ENCODE measurements at places on chromosomes 2 and 18.

DNA sequence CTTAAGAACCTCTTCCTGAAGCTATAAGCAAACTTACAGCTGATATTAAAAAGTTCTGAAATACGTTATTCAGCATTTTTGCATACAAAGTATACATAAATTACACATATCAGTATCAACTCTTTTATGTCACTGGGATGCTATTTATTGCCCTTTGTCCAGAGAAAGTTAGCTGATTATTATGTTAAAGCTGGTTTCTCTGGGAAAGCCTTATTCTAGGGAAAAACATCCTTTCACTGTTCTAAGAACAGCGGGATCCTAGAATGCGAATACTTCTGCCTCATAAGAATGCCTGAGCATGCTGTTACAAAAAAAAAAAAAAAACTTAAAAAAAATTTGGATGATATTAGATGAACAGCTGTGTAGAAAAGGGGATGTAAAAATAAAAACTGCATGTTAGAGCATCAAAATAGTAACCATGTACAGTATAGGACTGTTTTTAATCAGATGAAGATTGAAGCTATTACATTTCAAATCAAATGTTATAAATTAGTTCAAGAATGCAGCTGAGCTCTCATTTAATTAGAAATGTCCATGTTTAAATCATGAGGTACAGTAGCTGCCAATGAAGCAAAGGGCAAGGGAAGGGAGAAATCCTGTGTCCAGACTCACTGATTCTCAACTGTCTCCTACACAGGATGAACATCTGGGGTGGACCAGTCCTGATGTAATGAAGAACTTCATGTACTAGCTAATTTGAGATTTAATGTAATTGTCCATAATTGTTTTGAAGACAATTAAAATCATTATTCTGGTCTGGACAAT is 8.2 kb downstream of the FTCDNL1 start:
- no peak for DNase-seq

DNA sequence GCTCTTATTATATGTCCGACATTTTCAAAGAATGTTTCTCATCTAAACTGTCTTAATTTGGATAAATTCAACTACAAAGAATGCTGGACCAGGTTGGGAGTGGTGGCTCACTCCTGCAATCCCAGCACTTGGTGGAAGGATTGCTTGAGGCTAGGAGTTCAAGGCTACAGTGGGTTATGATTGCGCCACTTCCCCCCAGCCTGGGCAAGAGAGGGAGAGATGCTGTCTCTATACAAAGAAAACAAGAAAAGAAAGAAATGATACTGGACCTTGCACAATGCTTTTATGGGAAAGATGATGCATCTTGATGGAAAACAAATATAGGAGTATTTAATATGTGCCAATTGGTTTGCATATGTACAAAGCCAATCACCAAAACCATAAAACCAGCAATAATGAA is 296.7 kb downstream of the LPIN1 start:
- no peak for DNase-seq

GRCh38 chr2:138255670-138256069 is 245.9 kb upstream of the SPOPL start:
- DNase-seq: no peak

DNA sequence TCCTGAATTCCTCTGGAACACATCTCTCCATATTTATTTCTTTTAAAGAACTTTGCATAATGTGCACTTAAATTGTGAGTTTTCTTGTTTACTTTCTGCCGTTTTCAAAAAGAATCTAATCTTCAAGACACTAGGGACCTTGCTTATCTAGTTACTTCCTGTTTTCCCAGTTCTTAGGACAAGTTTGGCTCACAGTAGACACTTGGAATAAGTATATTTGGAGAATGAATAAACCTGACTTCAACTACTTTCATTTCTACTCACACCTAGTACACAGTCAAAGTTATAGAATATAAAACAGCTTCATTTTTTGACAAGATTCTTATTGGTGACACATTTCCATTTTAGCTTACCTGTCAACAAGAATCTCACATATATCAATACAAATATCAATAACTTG is 155.6 kb upstream of the CCDC195 start:
- DNase-seq: no peak

DNA sequence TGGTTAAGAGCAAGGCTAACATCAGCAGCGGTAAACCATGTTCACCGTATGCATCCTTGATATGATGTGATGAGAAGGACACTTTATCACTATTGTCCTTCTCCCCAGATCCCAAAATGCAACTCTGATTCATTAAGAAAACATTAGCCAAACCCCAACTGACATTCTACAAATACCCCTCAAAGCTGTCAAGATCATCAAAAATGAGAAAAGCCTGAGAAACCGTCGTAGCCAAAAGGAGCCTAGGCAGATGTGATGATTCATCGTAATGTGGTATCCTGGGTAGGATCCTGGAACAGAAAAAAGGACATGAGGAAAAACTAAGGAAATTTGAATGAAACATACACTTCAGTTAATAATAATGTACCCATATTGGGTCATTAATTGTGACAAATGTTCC is 67.3 kb upstream of the ST6GAL2 start:
- no peak for DNase-seq

- no peak for DNase-seq
These were observed 44.4 kb upstream of the TMEM182 start for GRCh38 chr2:102717308-102718018.

DNA sequence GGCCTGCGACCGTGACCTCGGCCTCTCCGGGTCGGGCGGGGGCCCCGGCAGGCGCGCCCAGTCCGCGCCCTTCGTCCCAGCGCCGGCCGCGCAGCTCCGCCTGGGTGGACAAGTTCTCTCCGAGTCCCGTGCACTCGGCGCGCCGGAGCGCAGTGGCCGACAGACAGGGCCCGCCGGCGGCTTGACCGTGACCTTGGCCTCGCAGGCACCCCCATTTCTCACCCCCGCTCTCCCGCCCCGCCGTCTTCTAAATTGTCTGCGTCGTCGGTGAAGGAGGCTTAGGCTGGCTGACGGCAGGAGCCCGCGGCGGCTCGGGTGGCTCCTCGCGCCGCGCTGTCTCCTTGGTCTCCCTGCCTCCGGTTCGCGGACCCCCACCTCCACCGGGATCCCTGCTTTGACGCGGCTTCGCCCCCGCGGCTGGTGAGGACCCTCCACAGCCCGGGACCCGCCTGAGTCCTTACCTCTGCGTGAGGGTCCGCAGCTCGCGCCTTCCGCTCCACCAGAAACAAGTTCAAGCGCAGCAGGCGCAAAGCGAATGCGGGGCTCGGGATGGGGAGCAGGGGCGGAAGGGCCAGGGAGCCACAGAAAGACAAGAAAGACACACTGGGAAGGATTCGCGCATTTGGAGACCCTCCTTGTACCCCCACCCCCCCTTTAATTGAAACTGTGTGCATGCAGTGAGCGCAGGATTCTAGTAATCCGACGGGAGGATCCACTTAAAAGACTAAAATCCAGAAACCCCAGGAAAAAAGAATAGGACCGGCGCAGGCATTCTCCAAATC is 4.0 kb downstream of the PTGR3 start:
- no peak for DNase-seq

DNA sequence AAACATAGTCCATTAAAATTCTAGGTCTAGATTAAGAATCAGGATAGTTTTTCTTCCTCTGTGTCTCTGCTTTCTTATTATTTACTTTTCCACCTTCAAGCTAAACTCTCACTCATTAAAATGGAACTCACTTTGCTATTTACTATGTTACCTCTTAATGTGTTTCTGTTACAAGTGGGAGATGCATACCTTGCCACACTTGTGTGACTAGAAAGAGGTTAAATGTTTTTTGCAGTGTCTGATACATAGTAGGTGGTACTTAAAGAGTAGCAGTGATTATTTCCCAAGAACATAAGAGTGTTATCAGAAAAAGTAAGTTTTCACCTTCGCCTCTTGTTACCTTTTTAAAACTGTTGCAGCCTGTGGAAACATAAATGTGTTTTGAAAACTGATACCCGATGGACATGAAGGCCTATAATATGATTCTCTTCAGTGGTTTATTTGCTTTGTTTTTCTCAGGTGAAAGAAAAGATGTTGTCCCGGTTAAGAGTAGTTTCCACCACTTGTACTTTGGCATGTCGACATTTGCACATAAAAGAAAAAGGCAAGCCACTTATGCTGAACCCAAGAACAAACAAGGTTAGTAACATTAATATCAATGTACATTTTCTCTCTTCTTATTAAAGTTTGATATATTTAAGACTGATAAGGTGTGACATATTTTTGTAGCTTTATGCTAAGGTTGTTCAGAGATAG is 16.6 kb downstream of the ME2 start:
- no peak for DNase-seq

GRCh38 chr2:20635675-20636584 is 15.0 kb downstream of the HS1BP3 start:
- DNase-seq: no peak

GRCh38 chr2:197452754-197453122 is 614 bp upstream of the COQ10B start:
- DNase-seq: no peak

GRCh38 chr18:2412281-2412680 is 159.0 kb downstream of the METTL4 start:
- DNase-seq: no peak

DNA sequence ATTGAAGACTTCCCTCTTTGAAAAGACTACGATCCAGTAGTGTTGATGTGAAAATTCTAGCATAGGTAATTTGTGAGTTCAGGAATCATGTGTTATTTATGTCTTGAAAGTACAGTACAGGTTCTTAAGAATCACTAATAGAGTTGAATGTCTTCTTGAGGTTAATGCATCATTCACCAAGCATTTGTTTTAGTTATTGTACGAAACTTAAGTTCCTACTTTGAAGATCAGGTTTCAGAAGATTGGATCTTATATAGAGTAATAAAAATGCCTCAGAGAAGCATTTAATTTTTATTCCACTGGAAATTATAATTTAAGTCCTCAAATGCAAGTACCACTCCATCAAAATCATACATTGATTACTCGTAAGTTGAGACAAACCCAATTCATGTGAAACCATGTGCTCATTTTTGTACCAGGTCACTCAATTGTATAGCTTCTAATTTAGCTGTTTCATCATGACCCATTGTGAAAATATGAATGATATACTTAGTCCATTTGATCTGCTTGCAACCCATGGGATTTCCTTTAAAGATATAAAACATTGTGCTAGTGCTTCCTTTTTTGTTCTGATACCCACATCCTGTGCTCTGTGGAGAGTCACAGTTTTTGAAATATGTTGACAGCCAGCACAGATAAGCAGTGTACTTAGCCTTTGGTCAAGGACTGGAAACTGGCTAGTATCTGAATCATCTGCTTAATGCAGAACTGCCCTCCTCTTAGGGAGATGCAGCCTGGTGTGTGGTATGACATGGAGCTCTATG is 22.5 kb upstream of the RAB27B start:
- DNase-seq: no peak

GRCh38 chr2:126771094-126771493 is 115.1 kb downstream of the GYPC start:
- no peak for DNase-seq

- DNase-seq: no peak
These were observed 148.8 kb downstream of the TNS1 start for GRCh38 chr2:217853961-217854360.

DNA sequence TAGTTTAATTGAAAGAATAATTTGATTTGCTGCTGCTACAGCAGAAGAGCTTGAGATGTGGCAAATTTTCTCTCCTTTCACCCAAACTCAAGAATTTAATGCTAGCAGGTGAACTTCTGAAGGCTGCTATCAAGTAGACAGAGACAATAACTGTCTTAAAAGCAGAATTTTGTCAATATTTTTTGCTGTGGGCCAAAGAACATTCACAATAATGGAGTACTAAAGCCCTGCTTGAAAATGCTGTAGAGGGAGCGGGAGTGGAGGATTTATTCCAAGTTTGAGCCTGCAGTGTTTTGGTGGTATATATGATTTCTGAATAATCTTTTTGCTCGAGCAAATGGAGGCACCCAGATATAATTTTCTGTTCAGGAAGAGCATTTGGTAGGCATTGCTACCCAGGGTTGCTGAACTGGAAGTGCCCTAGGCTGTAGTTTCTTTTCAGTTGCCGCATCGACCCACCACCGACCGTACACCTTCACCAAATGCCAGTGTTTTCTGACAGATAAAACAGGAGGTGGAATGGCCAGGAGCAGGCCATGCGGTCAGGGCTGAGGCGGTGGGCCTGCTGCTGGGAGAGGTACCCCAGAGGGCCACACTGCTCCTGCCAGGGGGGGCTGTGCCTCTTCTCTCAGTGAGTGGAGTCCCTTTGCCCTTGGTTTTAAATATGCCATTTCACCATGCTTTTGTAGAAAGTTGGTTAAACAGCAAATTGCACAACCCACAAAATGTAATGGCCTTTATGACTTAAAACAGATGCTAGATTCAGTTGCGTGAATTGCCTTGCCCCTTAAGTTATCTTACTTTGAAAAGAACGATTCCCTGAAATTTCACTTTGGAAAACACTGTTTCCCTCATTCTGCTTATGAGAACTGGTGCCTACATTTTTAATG is 36.4 kb downstream of the TSHZ1 start:
- no peak for DNase-seq

GRCh38 chr18:2217356-2217755 is 353.9 kb downstream of the METTL4 start:
- no peak for DNase-seq

- DNase-seq: no peak
These were observed 27.8 kb upstream of the TRIB2 start for GRCh38 chr2:12688893-12689292.

DNA sequence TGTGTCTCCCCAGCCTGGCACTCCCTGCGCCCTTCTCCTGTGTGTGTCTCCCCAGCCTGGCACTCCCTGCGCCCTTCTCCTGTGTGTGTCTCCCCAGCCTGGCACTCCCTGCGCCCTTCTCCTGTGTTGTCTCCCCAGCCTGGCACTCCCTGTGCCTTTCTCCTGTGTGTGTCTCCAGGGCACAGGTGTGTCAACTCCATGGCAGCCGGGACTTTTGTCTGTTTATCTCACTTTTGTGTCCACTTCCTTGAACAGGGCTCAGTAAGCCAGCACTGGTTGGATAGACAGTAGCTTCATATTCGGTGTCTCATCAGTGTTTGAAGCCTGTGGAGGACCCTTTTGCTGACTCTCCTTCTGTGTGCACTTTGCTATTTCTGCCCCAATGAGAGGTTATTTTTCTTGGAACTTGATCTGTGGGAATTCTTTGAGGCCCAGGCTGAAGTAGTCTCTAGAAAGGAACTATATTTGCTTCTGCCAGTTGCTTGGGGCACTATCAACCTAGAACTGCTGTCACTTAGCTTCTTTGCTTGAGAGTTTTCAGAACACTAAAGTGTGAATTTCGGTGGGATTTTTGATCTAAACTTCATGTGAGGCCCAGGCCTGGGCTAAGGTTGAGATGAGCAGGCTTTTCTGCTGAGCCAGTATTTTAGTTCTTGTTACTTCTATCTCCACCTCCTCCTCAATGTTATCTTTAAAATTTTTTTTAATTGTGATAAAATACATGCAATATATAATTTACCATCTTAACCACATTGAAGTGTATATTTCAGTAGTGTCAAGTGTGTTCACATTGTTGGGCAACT is 8.3 kb upstream of the ASB1 start:
- no peak for DNase-seq

GRCh38 chr2:28360718-28361293 is 31.9 kb upstream of the FOSL2 start:
- DNase-seq: no peak

GRCh38 chr18:7879717-7880116 is 312.6 kb downstream of the PTPRM start:
- no peak for DNase-seq
